ENCODE measurements at places on chromosomes 5 and 9. TPM values are rescaled to one million over a fixed set of nuclear protein-coding genes. Genes with fewer than 3 reads are reported as not detected.

GRCh38 chr9:104092192-104092591 is 1.9 kb upstream of the SMC2 start:
- no peak for DNase-seq

DNA sequence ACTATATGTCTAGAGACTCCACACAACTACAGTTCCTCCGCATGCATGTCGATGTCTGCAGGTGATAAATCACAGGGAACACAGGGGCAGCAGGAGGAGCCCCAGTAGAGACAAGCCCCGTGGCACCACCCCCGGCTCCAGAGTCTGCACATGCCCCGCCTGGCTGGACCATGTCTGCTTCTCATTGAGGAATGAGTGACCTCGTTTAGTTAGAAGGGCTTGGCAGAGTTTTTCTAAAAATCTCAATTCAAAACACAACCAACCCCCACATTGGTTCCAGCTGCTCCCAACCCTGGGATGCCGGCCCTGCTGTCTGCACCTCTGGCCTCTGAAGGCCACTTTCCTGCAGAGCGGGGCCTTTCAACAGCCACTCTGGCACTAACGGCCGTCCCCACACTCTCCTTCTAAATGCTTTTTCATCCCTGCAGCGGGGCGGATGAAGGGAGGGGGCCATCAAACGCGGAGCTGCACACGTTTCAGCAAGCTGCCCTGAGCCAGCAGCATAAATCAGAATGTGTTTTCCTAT is 106.3 kb downstream of the ROR2 start:
- DNase-seq: peak; percentile 57

DNA sequence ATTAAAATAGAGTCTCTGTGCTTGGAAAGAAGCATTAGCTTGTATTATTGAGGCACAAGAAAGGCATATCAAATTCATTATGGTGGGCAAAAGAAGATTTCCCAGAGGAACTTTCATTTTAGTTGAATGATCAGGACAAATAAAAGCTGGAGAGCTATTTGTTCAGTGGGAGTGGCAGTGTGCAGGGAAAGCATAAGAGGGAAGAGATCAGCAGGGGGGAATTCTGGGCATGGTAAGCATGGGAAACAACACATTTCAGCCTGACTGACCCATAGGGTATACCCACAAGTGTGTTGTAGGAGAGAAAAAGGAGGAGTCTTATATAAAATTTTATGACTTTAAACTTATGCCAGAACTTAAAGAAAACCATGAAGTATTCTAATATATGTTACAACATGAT is 167.7 kb upstream of the RASA1 start:
- no peak for DNase-seq

DNA sequence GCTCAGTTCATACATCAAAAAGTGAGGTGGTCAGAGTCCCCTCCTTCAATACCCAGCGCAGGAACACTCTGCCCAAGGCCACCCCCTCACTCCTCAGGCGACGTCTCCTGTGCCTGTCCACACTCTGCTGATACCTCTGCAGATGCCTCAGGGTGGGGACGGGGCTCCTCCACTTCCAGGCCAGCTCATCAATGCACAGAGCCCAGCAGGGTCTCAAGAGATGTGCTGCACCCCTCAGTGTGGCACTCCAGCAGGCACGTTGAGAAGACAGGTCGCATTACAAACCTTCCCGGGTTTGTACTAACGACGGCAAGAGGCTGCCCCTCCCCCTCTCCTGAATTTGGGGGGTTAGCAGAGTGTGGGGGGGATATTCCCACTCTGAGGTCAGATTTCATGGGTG is 128.5 kb downstream of the ZNF354C start:
- no peak for DNase-seq

- no peak for DNase-seq
Measured at GRCh38 chr9:132243156-132244074, 81.6 kb downstream of the NTNG2 start.

DNA sequence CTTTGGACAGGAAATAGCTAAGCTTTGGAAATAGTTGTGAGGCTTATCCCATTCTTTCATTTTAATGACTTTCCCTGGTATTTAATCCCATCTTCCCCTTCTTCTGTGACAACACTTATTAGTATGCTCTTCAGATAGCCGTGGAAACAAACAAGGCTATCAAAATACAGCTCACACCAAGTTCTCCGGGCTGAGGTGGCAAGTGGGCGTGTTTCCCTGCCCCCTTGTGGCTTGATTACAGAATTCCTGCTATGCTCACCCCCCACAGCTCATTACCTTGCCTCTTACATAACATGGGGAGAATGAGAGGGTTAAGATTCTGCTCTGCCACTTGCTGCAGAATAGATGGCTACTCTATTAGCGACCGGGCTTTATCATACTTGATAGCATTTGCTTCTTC is 437.1 kb upstream of the TLE4 start:
- DNase-seq: no peak

DNA sequence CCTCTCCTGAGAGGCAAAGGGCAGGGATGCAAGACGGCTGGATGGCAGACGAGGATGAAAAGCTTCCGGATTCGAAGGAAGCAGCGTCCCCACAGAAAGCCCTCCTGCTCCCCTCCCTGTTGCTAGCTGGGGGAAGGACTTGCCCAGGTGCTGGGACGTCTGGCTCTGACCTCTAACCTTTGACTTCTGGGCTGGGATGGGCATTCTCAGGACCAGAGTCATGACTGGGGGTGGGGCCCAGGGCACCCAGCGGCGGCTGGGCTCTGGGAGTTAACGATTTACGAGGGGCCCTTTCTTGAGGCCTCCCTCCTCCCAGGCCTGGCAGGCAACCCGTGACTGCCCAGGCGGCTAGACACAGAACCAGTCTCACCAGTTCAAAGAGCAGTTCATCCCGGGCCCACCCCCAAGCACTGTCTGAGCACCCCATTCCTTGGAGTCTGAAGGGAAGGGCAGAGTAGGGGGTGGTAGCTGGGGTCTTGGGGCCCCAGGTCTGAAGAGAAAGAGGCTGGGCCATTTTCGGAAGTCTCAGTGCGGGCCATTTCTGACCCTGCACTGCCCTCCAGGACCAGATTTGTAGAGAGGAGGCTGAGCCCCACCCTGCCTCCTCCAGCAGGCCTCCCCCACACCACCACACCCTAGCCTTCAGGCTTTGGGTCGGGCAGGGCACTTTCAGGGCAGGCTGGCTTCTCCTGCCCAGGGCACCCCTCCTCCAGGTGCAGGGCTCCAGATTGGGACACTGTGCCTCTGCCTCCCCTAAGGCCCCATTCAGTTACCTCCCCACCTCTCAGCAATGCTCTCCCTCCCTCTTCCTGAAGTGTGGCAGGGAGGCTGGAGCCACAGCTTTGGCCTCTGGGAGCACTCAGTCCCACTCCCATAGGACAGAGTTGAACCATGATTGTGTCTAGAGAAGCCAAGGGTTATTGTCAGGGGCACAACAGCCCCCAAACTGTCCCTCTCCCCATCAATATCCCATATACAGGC is 5.0 kb upstream of the CXXC5 start:
- DNase-seq: no peak

GRCh38 chr5:155948576-155948975 is 378.4 kb upstream of the SGCD start:
- no peak for DNase-seq

DNA sequence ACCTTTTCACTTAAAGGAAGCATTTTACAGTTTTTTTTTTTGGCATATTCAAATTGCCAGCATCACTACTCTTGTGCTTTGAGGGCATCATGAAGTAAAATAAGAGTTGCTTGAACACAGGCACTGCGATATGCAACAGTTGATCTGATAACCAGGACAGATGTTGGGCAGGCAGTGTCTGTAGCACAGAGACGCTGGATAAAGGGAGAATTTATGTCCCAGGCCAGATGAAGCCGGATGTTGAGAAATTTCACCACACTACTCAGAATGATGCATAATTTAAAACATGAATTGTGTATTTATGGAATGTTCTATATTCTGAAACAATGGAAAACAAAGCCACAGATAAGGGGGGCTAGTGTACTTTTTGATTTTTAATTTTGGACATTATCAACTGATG is 71.4 kb downstream of the SLC12A2 start:
- DNase-seq: peak; percentile 1

GRCh38 chr5:153517241-153517611 is 26.8 kb downstream of the GRIA1 start:
- no peak for DNase-seq

DNA sequence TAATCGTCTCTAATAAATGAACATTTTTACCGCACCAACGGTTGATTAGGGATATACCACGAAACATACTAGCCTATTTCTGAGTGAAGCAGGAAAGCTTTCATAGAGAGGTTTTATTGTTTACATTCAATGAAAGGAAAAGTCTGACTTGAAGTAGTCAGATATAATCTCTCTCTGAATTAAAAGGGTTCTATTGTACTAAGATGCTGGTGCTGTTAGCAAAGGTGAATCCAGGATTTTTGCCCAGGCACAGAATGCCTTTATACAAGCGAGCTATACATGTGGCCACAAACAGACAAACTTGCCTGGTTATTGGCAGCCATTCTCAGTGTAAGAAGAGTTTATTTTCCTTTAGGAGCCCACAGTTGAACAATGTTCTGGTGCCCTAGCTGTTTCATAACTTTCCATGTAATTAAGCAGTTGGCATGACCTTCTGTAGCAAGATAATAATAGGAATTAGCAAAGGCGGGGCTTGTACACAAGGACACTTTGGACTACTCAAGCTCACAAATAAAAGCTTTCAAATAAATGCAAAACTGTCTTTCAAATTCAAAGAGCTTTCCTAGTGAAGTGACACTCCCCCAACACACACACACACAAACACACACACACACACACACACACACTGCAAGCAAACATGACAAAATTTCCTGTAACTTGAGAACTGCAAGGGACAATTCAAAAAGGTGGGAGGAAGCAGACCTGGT is 198.7 kb upstream of the MAP3K1 start:
- DNase-seq: no peak

DNA sequence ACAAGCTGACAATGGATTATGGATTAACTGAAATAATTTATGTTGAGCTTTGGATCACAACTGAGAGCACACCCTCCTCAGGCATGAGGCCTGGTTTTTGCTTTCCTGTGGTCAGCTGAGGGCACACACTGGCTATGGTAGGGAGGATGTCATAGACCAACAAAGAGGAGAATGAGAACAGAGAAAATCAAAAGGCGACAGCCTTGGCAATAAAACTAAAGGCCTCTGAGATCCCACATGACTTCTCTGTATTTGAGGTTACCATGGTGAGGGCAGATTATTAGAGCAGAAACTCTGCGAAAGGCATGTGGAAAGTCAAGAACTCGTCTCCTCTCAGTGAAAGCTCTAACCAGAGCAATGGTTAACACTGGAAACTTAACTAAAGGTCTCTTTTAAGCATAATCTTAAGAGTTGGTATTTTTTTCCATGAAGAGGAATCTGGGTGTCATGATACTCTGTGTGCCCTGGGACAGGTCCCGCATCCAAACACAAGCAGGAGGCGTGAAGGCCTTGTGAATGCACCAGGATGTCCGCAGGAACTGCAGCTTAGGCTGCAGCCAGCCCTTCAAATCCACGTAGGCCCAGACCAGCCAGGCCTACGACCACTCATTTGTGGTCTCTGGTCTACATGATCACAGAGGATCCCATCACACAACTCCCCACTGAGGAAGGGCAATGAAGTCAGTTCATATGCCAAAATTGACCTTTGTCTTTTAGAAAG is 12.4 kb upstream of the MEIKIN start:
- DNase-seq: no peak

- DNase-seq: no peak
Measured at GRCh38 chr5:57586649-57587048, 104.0 kb upstream of the ACTBL2 start.

- no peak for DNase-seq
Measured at GRCh38 chr9:116208417-116209232, 55.0 kb downstream of the PAPPA start.

GRCh38 chr5:147836439-147836838 is 5.0 kb upstream of the SPINK1 start:
- DNase-seq: no peak

GRCh38 chr5:76675364-76675763 is 40.6 kb upstream of the F2R start:
- no peak for DNase-seq

DNA sequence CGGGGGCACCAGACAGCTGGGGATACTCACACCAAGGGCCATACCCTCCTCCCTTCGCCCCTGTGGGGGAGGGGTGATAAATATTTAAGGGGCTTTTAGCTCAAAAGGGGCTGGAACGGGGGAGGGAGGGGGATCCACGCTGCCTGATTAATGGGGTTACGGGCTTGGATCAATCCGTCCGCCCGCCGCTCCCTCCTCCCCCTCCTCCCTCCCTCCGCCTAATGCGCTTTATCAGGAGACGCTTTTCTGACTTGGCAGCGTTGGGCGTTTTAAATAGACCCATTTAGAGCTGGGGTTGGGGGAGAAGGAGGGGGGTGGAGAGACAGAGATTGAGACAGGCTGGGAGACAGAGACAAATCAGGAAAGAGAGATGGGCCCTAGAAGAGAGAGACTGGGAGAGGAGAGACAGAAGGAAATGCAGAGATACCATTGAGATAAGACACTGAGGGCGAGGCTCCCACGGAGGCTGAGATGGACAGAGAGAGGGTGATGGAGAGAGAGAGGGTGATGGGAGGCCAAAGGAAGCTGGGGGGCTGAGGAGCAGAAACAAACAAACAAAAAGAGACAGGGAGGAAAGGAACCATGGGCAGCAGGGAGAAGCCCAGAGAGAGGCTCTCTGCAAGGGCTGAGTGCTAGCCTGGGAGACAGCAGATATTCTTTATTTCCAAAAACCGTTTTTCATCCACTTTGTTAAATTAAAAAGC is 10.3 kb downstream of the CNTFR start:
- no peak for DNase-seq

- DNase-seq: no peak
Measured at GRCh38 chr5:108059334-108059733, 322.6 kb downstream of the FBXL17 start.

The MCIDAS gene
- polyA plus RNA-seq: not detected

The DBH gene
- polyA plus RNA-seq: 0.45 TPM

The S1PR3 gene
- polyA plus RNA-seq: 29.1 TPM

The CFAP77 gene
- not detected for polyA plus RNA-seq

The TMEM252 gene
- polyA plus RNA-seq: 1.9 TPM

The SPATA31E1 gene
- polyA plus RNA-seq: not detected

The TTC16 gene
- polyA plus RNA-seq: 0.05 TPM

The IARS1 gene
- polyA plus RNA-seq: 67.3 TPM

The SPDL1 gene
- 16.2 TPM for polyA plus RNA-seq

The EGR1 gene
- polyA plus RNA-seq: 212 TPM

The PLEKHG4B gene
- polyA plus RNA-seq: not detected

The LECT2 gene
- polyA plus RNA-seq: 0.19 TPM

All from muscle of arm (tissue), 14 donors.